Stimulated activated naive CD8-positive, alpha-beta T cell treated with anti-CD3 and anti-CD28 coated beads, Interleukin-15, amount 100 ng/mL, for 72 hours (primary cell): ENCODE measurements at places on chromosomes 5 and 9.

- DNase-seq = no peak
These were observed 636.5 kb downstream of the TAF11L14 start for GRCh38 chr5:18270635-18271338.

DNA sequence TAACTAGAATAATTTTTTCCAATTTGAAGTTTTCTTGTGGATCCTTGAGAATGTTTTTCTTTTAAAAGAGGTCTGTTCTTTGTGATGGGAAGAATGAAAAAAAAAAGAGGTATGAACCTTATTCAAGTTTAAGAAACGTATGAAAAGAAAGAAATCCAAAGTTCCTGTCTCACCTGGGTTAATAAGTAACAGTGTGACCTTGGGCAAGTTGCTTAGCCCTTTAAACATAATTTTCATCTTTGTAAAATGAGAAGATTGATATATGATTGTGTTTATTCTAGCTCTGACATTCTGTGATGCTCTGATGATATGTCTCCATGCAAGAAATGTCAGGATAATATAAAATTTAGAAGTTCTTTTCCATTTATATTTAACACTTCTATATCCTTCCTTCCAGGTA, 19.3 kb downstream of the SLC26A2 start:
- no peak for DNase-seq

- no peak for DNase-seq
These were observed 45.8 kb downstream of the RAB3C start for GRCh38 chr5:58628626-58629025.

- no peak for DNase-seq
These were observed 59.3 kb upstream of the AFAP1L1 start for GRCh38 chr5:149212198-149212951.

DNA sequence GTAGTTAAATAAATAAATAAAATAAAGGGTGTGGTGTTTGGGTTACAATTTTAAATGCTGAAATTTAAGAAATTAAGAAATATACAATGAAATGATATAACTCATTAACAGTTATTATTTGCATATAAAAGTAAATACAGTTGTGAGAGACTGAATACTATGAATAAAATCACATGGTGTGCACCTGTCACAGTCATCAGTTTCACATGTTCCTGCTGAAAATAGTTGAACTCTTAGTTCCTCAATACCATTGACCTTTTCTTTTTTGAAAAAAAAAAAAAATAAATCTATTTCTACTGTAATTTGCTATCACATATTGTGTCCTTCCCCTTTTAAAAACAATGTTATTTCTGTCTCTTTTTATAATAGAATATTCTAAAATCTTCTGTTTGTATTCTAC, 130.9 kb upstream of the CHD1 start:
- no peak for DNase-seq

DNA sequence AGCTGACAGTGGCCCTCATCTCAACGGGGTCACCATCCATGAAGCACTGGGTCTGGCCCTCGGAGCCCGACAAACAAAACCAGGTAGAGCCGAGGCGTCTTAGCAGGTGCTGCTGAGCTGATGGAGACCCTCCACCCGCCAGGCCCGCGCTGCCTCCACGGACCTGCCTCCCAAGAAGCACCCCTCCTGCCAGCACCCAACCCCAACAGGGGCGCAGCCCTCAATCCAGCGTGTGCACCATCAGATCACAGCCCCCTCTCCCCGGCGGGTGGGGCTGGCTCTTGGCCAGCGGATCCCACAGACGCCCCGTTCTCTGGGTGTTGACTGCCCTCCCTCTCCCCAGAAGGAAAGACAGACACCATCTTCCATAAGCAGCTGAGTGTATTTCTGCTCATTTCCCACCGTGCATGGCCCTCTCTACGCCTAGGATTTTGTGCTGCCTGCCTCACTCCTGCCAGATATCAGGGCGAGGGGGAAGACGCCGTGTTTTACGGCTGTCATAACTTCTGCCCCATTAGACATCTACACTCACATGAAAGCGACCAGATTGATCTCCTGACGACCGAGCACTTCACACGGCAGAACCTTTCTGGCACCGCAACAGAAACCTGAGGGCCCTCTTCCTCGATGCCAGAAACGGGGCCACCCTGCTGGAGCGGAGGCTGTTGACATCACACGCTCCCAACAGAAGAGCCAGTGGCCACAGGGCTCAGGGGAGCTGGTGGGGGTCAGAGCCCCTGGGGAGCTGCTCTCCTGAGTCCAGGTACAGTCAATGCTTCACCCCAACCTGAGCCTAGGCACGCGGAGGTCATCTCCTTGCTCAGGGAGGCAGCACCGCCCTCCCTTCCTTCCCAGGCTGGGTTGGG, 12.4 kb downstream of the NACC2 start:
- no peak for DNase-seq

DNA sequence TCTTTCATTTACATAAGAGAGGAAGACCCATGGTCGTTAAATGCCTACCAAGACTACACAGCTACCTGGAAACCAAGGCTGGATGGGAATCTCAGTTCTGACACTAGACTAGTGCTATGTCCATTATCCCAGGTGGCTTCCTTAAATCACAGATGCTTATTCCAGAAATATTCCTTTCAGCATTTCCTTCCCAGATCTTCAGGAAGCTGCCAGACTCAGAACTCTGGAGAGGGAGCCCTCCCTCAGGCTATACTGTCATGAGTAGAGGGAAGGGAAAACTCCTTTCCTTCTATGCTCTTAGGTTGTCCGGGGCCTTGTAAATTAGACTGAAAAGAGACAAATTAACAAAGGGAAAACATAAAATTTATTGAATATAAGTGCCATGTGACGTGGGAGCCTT, 20.8 kb downstream of the FREM1 start:
- no peak for DNase-seq

DNA sequence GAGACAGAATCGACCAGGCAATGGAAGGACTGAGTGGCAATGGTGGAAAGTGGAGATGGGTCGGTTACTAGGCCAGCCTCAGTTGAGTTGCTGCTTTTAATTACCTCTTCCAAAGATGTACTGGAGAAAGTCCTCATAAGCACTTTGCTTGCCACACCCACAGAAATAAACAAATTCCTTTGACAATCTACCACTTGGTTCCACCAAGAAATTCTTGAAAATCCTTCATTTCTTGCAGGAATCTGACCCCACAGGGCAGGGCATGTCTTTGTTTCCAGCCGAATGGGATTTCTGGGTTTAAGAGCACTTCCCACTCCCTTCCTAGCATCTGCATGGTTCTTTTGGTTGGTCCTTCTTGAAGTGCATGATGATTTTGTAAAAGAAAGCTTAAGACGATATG, 54.5 kb downstream of the ADAMTS12 start:
- no peak for DNase-seq

DNA sequence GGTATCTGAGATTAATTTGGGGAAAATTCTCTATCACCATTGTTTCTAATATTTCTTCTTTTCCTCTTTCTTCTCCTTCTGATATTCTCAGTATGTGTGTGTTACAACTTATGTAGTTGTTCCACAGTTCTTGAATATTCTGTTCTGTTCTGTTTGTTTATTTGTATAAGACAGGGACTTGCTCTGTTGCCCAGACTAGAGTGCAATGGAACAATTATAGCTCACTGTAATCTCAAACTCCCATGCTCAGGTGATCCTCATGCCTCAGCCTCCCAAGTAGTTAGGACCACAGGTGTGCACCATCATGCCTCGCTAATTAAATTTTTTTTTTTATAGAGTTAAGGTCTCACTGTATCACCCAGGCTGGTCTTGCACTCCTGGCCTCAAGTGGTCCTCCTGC, 145.8 kb upstream of the TUT7 start:
- no peak for DNase-seq

DNA sequence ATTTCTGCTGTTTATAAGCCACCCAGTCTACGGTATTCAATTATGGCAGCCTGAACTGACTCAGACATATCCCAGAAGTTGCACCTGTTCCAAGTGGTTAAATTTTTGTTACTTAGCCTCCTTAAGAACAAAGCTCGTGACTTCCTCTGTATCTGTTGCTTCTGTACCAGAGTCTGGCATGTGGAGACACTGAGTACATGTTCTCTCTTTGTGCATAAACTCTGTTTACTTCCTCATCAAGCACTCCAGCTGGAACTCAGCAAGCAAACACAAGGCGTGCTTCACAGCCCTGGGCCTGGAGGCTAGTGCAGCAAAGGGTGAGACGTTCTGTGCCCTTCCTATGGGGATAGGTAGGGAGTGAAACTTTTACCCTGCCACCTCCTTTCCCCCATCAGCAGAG, 19.0 kb downstream of the C9orf152 start:
- no peak for DNase-seq

DNA sequence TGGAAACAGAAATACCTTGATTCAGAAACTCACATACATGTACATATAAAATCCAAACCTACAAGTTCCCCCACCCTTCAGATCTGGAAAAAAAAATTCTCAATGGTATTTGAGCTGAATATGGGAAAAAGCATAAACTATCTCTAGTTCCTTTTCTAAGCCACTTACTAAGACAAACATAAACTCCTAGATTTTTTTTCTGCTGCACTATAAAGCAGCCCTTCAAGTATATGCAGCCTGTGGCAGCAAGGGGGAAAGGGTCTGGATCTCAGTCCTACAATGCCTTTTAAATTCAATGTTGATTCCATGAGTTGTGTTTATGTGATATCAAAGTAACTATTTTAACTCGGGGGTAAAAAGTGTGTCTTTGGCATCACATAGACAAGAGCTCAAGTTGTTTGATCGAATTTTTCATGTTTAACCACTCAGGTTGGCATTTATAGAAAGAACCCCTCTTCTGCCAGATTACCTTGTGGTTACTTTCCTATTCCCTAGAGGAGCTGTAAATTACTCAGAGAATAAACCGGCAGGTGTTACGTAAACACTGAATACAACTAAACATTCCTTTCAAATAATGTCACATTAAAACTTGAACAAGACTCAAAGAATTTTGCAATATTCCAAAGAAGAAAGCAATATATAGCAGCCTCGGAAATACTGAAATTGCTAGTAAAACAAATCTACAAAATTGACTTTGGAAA, 91.8 kb upstream of the FER start:
- no peak for DNase-seq

- DNase-seq = no peak
These were observed 17.8 kb downstream of the FBXO38 start for GRCh38 chr5:148401604-148402003.

- DNase-seq = no peak
These were observed 593.4 kb upstream of the RGMB start for GRCh38 chr5:98179791-98180755.

- peak; percentile 62 for DNase-seq
These were observed 3.9 kb downstream of the ACSL6 start for GRCh38 chr5:132007399-132008162.

GRCh38 chr9:112487008-112487798, 576 bp downstream of the KIAA1958 start:
- DNase-seq = peak; percentile 56

DNA sequence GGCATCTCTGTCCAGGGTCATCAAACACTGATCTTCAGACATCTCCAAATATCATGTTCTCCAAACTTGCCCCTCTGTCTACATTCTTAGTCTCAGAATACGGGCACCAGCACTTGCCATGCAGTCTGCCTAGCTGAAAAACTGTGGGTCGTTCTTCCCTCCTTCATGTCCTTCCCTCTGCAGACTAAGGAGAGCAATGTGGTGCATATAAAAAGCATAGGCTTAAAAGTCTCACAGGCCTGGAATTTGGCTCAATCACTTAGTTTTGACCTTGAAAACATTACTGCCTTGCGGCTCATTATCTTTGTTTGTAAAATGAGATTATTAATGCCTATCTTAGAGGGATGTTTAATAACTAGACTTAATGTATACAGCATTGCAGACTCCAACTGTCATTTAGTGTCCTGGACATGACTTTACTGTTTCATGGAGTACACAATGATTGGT, 362.8 kb downstream of the NPR3 start:
- DNase-seq = no peak

GRCh38 chr5:143434261-143435209, 31.0 kb upstream of the NR3C1 start:
- peak; percentile 45 for DNase-seq

DNA sequence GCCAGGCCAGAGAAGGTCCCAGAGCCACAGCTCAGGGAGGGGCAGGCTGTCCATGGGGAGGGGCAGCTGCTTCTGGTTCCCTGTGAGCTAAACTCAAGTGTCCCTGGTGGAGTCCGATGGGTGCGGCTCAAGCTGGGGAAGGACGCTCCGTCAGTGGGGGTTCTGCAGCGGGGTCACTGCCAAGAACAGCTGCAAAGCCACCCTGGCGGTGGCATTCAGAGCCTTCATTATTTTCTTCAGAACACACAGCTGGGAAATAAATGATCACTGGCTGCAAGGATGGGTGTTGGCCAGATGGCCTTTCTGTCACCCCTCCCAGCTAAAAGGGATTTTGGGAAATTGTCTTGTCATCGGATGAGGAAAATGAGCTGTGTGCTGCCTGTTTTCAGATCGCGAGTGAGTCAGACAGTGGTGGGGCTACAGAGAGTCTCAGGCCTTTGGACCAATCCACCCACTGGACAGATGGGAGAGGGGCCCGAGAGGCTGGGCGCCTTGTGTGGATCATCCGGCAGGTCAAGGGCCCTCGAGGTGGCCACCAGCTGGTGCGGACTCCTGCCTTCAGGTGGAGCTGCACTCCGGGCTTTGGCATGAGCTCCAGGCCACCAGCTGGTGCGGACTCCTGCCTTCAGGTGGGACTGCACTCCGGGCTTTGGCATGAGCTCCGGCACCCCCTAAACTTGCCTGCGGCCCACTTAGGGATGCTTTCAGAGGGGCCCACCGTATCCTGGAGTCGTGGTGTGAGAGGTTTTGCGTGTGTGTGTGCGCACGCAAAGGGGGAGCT, 17.9 kb upstream of the GFPT2 start:
- no peak for DNase-seq

GRCh38 chr9:109251080-109251775, 69.6 kb downstream of the EPB41L4B start:
- no peak for DNase-seq

GRCh38 chr5:17438027-17438426, 60.0 kb upstream of the TAF11L2 start:
- DNase-seq = no peak

GRCh38 chr9:18534611-18535010, 60.7 kb downstream of the ADAMTSL1 start:
- no peak for DNase-seq

- no peak for DNase-seq
These were observed 24.7 kb upstream of the ACOT12 start for GRCh38 chr5:81418606-81419005.

DNA sequence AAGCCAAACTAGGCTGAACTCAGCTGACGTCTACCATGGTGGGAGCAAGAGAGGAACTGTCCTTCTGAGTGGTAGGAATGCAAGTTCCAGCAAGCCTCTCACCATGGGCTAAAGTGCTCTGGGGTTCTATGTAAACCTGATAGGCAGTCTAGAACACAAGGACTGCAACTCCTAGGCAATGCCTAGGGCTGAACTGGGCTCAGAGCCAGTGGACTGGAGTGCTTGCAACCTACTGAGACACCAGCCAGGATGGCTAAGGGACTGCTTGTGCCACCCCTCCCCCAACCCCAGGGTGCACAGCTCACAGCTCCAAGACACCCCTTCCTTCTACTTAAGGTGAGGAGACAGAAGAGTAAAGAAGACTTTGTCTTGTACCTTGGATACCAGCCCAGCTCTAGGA, 12.1 kb upstream of the RCL1 start:
- no peak for DNase-seq

DNA sequence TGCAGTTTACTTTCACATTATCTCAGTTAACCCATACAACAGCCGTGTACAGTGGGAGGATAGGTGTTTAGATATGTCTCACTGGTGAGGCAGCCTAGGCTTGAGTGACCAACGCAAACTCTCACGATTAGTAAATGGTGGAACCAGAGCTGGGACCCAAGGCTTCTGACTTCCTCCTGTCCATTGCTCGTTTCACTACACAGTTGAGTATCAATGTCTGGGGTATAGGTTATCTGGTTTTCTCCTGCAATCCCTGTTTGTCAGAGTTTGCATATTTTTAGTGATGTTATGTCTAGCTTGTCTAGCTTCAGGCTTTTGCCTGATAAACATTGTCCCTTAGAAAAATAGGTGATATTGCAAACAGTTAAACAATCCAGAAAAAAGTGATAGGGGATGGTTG, 62.6 kb downstream of the NUP214 start:
- no peak for DNase-seq
